ENCODE measurements at places on chromosomes 13 and 19.

DNA sequence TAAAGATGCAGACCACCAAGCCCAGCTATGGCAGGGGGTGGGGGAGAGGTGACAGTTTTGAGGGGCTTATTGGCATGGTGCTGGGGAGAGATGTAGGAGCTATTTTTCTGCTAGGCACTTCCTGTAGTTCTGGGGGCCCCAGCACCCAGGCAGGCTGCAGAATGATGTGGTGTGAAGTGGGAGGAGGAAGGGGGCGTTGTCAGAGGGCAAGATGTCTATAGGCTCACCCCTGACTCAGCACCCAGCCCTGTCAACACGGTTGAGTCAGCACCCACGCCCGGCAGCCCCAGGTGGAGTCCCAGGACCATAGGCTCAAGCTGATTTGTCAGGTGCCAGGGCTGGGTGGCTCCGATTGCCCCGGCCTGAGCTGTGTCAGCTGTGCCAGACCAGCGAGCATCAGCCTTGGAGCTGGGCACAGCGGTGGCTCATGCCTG lies 5.8 kb downstream of the KLF2 start:
- DNase-seq: peak; percentile 83

- no peak for DNase-seq
Measured at GRCh38 chr13:74929436-74929835, 552.5 kb downstream of the TBC1D4 start.

DNA sequence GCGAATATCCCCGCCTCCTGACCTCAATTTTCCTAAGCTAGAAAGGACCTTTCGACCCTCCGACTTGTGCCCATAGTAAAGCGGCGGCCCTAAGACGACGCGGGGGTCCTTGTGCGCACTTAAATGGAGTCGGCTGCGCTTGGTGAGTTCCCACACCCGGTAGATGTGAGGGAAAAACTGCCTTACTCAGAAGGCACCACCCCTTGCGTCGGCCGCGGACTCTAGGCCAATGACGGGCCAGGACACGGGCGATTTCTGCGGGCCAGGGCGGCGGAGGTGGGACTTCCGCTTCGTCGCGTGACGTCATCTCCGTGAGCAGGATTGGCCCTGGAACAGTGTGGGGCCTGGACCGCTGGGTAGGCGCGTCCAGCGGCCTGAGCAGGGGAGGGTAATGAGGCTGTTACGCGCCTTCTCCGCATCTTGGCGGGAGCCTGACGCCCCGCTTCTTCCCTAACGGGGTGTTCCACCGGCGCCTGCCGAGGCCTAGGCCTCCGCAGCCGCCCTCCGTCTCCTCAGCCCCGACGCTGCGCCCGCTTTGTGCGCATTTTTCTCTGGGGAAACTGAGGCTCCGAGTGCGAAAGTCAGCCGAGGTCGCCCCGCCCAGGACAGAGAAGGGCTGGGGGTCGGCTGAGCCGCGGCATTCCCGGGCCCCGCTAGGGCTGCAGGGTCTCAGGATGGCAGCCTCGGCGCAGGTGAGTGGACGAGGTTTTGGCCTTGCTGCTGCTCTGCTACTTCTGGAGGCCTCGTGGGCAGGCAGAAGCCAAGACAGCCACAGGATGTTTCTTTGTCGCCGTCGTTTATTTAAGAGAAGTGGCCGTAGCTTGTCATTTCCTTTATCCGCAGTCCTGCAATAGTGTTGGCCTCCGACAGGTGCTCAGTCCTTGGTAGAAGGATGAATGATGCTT lies at the start of gene ZNF543:
Gene ZNF543 (plus strand): TSS at position 293 of the 905 bp plus-strand sequence. CDS start 382 bp downstream, at position 675.
- DNase-seq: peak; percentile 98

- no peak for DNase-seq
Measured at GRCh38 chr13:97307882-97308624, 85.9 kb downstream of the MBNL2 start.

- DNase-seq: peak; percentile 84
Measured at GRCh38 chr19:18205200-18205892, 1.5 kb upstream of the RAB3A start.

- DNase-seq: peak; percentile 97
Measured at GRCh38 chr19:54464044-54464629, 559 bp upstream of the LENG9 start.

DNA sequence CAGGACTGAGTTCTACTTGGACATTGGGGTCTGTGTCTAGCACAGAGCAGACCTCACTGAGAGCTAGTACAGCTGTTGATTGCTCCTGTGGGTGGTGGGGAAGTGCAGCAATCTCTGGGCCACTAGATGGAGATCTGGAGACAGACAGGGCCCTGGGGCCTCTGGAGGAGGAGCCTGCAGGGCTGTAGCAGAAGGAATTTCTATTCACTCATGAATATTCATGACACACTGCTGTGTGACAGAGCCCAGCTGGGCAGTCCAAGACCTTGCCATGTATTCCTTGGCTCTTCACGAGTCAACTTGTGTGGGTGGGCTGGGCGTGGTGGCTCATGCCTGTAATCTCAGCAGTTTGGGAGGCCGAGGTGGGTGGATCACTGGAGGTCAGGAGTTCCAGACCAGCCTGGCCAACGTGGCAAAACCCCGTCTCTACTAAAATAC lies 37.5 kb downstream of the SUGP2 start:
- DNase-seq: peak; percentile 82

DNA sequence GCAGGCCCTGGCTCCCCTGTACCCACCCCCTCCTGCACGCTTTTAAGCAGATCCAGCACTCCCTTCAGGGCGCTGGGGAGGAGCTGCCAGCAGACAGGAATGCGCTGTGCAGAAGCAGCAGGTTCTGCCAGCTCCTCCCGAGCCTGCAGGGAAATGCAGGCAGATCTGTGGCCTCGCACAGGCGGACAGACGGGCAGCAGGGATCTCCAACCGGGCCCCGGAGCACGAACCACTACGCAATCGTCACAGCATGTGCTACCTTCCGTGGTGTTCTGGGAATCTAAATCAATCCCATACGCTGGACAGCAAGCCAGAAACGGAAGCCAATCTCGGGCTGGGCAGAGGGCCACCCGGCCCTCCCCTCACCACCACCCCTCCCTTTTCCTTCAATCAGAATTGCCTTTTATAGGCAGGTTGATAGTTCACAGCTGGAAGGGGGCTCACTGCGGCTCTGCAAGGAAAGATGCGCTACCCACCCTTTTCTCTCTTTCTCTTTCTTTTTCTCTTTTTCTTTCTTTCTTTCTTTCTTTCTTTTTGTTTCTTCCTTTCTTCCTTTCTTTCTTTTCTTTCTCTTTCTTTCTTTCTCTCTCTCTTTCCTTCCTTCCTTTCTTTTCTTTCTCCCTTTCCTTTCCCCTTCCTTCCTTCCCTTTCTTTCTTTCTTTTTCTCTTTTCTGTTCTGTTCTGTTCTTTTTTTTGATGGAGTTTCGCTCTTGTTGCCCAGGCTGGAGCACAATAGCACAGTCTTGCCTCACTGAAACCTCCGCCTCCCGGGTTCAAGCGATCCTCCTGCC lies 99.9 kb downstream of the GNG7 start:
- DNase-seq: peak; percentile 89

GRCh38 chr13:78587395-78587794 lies 16.0 kb downstream of the POU4F1 start:
- no peak for DNase-seq

All from hepatocyte (in vitro differentiated cells).